ENCODE measurements at places on chromosomes 7 and 10. TPM values are rescaled to one million over a fixed set of nuclear protein-coding genes. Genes with fewer than 3 reads are reported as not detected.

- no peak for DNase-seq
These were observed 4.0 kb downstream of the ITIH2 start for GRCh38 chr10:7707102-7707501.

GRCh38 chr7:138934861-138935260, 46.3 kb downstream of the KIAA1549 start:
- peak; percentile 20 for DNase-seq

- no peak for DNase-seq
These were observed 25.1 kb downstream of the SEPTIN7 start for GRCh38 chr7:35825974-35826373.

DNA sequence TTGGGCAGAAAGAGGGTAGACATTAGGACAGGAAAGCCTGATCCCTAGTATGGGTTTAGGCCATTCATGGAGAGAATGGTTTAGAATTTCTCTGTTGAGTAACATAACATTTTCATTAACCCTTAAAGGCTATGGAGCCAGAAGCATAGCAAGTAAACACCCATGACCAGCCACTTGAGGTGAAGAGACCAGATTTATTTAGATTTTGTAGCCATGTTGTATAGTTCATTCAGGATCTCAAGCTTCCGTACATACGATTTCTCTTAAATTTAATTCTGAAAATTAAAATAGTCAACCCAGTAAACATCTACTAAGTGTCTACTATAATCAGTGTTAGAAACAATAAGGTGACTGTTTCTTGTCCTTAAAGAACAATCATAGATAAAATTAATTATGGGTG, 51.5 kb downstream of the CPED1 start:
- no peak for DNase-seq

DNA sequence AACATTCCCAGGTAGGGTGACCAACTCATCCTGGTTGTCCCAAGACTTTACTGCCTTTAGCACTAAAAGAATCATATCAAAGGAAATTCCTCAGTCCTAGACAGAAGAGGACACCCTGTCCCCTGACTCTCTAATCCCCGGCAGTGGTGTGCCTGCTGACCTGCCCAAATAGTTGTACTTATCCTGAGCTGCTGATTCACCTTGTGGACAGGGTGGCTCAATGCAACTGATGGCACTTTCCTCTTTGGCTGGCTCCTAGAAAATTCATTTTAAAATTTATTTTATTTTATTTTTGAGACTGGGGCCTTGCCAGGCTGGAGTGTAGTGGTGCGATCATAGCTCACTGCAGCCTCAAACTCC, 111.7 kb downstream of the JCAD start:
- DNase-seq, result no peak

DNA sequence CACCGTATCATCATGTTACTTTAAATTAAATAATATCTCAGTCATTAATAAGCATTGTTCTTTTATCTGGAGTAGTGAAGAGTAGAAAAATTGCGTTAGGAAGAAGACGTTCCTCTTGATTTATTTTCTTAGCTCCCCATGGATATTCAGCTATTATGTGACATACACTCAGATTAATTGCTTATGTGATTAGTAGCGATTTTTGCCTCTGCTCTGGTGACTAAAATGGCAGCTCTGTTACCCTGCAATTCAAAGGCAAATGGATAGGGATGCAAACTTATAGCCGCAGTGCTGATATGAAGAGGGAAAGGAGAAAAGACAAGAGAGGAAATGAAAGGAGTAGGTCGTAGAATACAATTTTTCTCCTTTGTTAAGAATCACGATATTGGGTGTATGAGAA, 188.4 kb upstream of the MALRD1 start:
- no peak for DNase-seq

The AHCYL2 gene
- polyA plus RNA-seq, result 9.0 TPM

The AKR1C8 gene
- polyA plus RNA-seq, result not detected

The GNAT3 gene
- not detected for polyA plus RNA-seq

Measured in urinary bladder (tissue), 4 donors.